ENCODE measurements at places on chromosomes 5 and 9. TPM values are rescaled to one million over a fixed set of nuclear protein-coding genes. Genes with fewer than 3 reads are reported as not detected.

ADAMTSL2 gene
- polyA plus RNA-seq: 2.9 TPM

SNCAIP gene
- 29.4 TPM for polyA plus RNA-seq

DNA sequence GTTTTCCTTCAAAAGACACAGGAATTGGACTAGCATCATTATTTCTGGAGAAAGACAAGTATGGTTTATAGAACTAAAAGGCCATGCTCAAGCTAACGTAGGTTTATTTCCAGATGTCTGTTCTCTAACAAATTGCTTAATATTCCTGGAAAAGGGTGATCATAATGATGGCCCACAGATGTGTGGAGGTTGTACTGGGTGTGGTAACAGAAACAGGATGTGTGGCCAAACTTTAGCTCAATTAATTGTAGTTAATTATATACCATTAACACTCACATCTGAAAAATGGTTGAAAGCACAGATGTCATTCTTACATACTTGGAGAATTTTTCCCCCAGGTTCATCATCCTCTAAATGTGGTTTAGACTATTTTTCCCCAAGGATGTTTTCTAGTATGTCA, 292.7 kb upstream of the RASA1 start:
- DNase-seq: no peak

DNA sequence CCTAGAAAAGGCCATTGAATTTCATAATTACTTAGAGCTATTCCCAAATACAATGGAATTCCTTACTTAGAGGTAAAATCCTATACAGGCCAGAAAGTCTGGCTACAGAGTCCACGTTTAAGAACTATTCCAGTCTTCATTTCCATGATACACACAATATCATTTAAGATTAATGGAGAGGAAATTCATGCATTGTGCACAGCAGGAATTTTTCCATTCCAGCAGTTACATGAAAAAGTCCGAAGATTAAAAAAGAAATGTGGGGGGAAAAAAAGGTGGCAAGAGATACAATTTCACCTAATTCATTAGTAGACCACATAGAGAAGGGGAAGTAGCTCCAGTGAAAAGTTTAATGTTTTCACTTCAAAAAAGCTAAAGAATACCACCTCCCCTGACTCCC, 63.1 kb downstream of the CHD1 start:
- DNase-seq: peak; percentile 7

DNA sequence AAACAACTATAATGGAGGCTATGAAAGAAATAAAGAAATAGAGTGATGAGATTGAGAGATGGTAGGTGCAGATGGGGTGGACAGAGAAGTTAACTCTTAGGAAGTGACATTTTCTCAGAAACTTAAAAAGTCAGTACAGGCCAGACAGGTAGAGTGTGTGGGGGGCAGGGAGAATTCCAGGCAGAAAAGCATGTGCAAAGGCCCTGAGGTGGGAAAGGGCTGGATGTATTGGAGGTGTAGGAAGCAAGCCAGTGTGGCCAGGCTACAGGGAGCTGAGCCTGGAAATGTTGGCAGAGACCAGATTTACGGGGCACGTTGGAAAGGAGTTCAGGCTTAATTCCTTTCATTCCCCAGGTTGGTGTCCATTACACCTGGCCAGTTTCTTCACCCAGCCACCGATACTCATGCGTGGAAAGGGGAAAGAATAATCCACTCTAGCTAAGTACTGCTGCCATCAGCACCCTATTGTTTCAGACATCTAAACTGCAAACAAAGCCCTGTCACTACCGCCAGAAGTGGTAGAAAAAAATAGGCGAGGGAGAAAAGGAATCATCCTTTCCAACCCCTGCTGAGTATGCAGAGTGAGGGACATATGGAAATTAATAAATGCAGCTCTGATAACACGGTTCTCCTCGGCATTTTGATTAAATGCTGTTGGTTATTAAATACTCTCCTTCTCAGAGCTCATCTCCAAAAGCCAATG, 116.8 kb upstream of the GPR151 start:
- DNase-seq: no peak

GRCh38 chr5:10668697-10669096, 92.3 kb downstream of the DAP start:
- no peak for DNase-seq

DNA sequence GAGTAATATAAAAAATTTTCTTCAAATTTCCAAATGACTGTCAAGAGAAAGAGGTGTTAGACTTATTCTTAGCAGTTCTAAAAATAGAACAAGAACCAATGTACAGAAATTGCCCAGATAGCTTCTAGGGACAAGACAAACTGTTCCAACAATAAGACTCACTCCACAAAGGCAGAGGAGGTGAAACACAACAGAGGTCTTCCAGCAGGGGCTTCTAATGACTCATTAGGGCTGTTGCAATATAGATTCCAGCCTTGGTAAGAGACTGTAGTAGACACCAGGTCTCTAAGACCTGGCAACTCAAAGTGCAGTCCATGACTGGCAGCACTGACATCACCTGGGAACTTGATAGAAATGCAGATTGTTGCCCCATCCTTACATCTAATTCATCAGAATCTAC, 134.6 kb upstream of the VLDLR start:
- no peak for DNase-seq

DNA sequence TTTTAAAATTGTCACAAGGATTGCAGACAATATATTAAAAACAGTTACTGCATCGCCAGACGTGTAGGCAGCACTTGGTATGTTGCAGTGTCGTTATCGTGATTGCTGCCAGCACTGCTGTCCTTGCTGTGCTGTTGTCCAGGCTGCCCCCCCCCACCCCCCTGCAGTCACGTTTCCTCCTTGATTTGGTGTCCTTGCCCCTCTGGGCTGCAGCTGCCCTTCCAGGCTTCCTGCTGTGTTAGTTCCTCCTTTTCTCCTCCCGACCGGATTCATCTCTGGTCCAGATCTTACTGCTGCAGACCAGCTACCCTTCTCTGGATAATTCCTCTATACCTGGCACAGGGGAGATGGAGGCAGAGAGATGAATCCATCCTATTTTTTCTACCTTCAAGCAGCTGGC, 298.9 kb downstream of the TRIM32 start:
- DNase-seq: no peak

GRCh38 chr9:72906810-72907209, 46.0 kb downstream of the ALDH1A1 start:
- DNase-seq: no peak

DNA sequence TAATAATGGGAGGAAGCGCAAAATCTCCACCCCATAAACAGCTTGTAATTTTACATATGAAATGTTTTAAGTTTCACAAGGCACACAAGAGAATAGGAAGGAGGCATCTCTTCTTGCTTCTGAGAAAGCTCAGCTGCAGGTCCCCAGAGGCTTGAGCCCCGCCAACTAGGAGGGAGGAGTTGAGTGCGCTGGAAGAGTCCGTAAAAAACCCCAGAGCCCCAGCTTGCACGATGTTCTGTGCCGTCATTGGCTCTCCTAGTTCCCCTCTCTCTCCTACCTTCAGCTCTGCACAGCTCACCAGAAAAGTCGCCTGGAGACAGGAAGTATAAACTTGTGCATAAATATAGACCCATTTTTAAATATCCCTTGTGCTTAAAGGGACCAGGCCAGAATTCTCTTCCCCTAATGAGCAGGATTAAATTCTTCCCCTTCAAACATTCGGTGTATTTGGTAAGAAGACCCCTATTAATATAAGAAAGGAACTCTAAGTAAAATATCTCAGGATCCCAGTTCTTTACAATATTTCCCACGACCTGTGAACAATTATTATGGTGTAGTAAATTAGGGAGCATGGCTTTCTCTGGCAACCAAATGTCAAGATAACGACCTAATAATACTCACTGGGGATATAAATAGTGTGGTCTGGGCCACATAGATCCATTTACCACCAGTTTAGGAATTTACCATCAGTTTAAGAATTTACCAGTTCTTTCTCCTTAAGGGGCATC, 13.7 kb downstream of the GLRX start:
- peak; percentile 26 for DNase-seq

- DNase-seq: no peak
Observed at GRCh38 chr5:60445921-60446320, 254.0 kb downstream of the DEPDC1B start.

DNA sequence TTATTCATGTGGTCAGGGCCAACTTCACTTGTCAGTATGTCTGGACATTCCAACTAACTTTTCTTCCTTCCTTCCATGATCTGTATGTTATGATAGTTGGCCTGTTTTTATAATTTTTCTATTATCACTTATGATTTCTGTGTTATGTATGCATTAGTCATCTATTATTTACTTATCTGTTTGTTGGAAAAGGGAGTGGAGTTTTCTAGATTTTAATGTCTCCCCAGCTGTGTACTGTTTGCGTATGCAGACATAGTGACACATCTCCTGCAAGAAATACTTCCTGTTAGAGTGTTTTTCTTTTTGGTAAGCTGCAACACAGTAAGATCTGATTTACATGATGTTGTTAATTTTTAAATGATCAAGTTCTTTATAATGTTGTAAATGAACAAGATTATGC, 8.7 kb upstream of the INSYN2B start:
- DNase-seq: no peak

- DNase-seq: no peak
Observed at GRCh38 chr5:56377573-56377972, 144.4 kb upstream of the ANKRD55 start.

DNA sequence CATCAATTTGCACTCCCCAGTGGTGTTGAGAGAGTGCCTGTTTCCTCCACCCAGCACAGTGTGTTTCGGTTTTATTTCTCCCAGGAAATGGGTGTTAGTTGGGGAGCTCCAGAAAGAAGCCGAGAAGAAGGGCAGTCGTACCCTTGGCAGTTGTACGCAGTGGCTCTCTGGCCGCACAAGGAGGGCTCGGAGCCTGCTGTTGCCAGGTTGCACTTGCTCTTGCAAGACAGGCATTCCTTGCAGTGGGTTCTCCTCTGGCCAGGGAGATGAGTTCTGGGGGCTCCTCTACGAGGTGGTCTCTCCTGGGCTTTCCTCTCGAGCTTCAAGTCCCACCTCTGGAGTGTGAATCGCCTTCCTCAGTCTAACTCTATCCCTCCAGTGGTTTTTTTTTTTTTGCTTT, 29.1 kb downstream of the QRFP start:
- DNase-seq: no peak

DNA sequence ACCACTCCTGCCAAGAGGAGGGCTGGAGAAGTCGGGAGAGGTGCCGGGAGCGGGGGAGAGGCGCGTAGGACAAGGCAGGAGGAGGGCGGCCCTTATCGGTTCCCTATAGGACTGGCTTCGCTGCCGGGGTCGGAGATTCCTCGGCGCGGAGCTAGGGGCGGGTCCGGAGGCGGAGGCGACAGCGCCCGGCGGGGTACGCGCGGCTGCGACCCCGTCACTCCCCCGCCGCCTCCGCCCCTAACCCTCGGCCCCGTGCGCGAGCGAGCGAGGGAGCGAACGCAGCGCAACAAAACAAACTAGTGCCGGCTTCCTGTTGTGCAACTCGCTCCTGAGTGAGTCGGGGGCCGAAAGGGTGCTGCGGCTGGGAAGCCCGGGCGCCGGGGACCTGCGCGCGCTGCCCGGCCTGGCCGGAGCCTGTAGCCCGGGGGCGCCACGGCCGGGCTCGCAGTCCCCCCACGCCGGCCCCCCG, 2.0 kb downstream of the GLIS3 start:
- DNase-seq: no peak

Measured in right renal pelvis (tissue), 4 donors.